Mucosa of gallbladder (tissue), 1 donor: ENCODE measurements at places on chromosomes 5 and 9. TPM values are rescaled to one million over a fixed set of nuclear protein-coding genes. Genes with fewer than 3 reads are reported as not detected.
A peak's percentile ranks its signal among the peaks of the same experiment; 100 is the strongest.

- DNase-seq, result peak; percentile 22
Observed at GRCh38 chr9:86405926-86406325, 51.7 kb upstream of the TUT7 start.

The GCNT4 gene
- 36.2 TPM for total RNA-seq

- no peak for DNase-seq
Observed at GRCh38 chr5:64331597-64332277, 166.1 kb downstream of the RNF180 start.

DNA sequence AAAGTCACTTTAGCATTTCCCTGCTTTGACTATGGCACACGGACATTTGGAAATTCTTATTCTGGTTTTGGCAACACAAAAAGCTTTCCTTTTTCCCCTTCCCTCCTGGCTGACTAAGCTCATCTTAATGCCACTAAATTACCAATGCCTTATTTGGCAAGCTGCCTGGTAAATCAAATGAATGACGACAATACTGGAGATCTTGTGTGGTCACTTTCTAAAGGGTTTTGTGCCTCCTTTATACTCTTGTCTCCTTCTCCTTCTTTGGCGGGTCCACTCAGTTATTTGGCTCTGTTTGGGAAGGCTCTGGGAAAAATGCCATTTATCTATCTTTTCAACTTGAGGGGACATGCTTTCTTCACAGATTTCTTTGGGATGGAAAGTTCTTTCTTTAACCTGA, 34.9 kb downstream of the SH3GL2 start:
- DNase-seq, result no peak

GRCh38 chr9:4138781-4139180, 161.1 kb downstream of the GLIS3 start:
- no peak for DNase-seq

- DNase-seq, result peak; percentile 29
Observed at GRCh38 chr5:116454417-116454927, 120.2 kb downstream of the SEMA6A start.

The LRRC26 gene
- total RNA-seq, result 0.43 TPM

GRCh38 chr9:137394866-137395665, 27.9 kb downstream of the EXD3 start:
- no peak for DNase-seq

The GPRIN1 gene
- total RNA-seq, result 1.1 TPM

DNA sequence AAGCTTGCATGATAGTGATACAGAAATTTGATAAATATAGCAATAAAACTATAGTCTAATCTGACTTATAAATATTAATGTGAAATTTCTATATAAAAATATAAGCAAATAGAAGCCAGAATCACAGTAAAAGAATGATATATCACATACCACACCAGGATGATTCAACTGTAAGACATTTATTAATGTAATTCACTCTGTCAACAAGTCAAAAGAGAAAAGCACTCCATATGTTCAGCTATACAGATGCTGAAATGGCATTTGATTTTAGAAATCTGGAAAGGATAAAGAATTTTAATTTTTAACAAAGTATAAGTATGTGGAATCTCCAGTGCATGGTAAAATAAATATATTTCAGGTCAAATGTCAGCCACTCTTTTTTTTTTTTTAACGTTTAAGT, 372.4 kb downstream of the KCNN2 start:
- no peak for DNase-seq
